CD4-positive, alpha-beta T cell (primary cell): ENCODE measurements at places on chromosomes 13 and 19. TPM values are rescaled to one million over a fixed set of nuclear protein-coding genes. Genes with fewer than 3 reads are reported as not detected.

- DNase-seq = no peak
Measured at GRCh38 chr13:107035778-107036177, 467.8 kb upstream of the ARGLU1 start.

PROZ gene
- total RNA-seq = not detected

GRCh38 chr13:98216711-98217285, 39.7 kb upstream of the RNF113B start:
- DNase-seq = no peak

DNA sequence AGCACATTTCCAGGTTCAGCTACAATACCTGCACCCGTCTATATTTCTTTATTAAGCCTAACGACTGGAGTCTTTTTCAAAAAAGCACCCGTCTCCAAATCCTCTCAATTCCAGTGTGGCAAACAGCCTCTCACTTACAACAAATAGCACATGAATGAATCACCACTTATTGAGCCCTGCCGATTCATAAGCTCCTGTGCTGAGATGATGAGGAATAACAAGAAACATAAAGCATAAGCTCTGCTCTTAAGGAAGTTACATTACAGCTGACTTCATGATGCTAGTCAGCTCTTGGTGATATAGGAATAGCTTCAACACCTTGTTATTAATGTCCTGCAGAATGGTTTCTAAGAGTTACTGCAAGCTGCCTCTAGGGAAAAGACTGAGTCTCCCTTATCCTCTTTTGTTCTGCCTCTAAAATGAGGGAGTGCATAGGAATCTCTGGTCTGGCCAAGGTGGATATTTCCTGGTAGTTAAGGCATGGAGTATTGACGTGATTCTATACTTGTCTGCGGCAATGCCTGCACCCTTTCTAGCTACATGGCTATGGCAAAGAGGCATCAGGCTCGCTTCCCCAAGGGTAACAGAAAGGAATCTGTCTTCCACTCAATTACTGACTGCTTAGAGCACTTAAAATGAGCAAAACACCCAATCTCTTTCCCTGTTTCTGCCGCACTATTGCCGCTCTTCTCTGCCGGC, 195.7 kb downstream of the KLF12 start:
- no peak for DNase-seq
